BE2C (cell line): ENCODE measurements at places on chromosomes 5 and 9.

DNA sequence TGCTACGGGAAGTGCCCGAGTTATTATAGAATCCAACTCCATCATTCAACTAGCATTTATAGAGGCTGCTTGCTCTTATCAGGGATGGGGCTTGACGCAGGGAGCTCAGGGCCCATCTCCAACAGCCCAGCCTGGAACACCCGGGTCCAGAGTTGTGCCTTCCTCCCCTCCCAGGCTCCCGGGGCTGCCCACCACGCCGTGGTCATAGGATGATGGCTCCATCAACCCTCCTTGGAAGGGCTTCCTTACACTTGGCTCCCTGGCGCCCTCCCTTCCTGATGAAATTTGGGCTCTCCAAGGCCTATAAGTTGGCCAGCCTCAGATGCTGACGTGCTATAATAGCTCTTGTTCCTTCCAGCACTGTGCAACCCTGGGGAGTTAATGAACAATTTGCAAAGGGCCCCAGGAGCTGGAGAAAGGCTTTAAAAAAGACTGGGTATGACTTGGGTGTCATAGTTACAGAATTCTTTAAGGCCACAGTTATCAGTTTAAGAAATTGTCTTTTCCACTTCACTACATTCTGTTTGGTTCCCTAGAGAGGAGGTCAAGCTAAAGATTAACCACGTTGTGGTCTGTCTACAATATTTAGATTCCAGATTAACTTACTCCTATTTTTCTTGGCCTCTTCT, 42.5 kb upstream of the GADD45G start:
- no peak for DNase-seq

DNA sequence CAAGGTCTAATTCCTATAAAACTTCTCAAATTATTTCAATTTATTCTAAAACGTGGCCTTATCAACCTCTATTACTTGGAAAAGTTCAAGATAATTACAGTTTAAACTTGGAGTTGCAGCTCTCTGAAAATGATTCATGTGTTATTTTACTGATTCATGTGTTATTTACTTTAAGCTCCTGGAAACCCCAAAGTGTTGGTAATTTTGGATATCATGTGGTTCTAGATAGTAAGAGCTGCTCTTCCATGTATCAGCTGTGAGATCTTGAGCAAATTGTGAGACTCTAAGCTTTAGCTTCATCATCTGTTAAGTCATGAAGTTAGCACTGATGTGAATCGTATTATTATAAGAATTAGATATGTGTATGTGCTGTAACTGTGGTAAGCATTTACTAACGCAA, 749.2 kb downstream of the TLE4 start:
- no peak for DNase-seq

- peak; percentile 59 for DNase-seq
Observed at GRCh38 chr5:66646570-66646969, 50.4 kb downstream of the MAST4 start.

- no peak for DNase-seq
Observed at GRCh38 chr9:126854734-126855133, 5.7 kb upstream of the ZBTB34 start.

DNA sequence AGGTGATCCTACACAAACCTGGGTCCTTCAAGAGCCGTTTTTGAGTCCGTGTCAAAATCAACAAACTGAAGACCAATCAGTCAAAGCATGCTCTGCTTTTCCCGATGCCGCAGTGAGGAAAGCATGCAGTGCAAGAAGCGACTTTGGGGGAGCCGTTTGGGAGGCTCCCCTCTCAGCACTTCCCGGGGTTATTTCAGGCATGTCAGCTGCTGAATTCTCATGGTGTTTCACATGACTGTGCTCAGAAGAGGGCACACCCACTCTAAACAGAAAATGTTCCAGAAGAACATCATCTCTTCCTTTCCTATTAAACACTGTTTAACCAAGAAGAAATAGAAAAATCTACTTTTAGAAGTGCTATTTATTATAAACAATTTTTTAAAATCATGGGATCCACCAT, 125.5 kb downstream of the EPB41L4A start:
- no peak for DNase-seq
